ENCODE measurements at places on chromosomes 16 and 17.
A peak's percentile ranks its signal among the peaks of the same experiment; 100 is the strongest.

DNA sequence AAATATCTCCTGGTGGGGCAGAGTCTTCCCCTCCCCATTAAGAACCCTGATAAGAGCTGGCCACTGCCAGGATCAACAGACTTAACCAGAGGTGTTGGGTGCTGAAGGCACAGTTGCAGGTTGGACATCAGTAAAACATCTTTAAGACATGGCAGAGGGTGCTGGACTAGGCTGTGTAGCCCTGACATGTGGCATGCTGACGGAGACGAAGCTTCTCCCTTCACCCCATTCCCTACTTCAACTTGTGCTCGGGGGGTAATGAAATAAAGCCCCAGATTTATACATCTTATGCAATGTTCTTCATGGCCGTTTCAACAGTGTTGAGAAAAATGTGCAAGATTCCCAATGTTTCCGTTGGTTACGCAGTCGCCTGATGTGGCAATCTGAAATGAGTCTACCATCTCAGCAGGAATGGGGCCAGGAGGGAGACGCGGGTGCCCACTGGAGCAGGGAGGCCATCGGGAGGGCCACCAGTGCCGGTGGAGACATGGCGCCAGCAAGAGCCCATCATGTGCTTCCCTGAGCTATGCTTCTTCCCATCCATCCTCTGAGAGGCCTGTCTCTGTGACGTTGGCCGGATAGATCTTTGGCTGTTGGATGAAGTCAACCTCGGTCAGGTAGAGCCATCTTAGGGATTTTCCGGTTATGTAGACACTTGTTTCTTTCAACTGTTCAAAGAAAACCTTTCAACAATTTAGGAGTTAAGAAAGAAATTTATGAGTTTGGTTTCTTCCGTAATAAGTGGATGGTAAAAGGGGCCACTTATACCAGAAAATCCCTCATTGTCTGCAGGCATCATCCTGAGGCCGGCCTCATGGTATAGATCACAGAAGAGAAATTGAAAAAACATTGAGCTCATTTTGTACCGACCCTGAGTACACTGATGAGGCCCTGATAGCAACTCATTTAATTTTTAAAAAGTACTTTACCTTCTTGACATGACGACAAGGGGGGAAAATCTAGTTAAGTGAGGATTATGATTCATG lies 6.4 kb downstream of the IRF8 start:
- no peak for DNase-seq

GRCh38 chr17:82545071-82545462 lies 25.5 kb downstream of the FOXK2 start:
- no peak for DNase-seq

DNA sequence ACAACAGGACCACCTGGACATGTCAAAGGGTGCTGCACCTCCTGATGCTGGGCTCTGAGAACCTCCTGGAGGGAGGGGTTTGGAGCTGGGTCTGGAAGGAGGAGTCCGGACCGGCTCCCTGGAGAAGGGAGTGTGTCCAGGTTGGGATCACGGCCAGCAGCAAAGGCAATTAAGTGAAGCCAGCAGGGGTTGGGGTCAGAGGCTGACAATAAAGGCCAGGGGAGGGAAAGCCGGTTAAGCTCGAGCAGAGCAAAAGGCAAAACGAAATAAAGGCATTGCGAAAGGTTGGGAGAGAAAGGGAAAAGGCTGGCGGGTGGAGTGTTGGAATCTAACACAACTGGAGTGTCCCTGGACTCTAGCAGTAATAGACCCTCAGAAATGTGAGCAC lies 992 bp upstream of the CACNG4 start:
- DNase-seq = no peak

DNA sequence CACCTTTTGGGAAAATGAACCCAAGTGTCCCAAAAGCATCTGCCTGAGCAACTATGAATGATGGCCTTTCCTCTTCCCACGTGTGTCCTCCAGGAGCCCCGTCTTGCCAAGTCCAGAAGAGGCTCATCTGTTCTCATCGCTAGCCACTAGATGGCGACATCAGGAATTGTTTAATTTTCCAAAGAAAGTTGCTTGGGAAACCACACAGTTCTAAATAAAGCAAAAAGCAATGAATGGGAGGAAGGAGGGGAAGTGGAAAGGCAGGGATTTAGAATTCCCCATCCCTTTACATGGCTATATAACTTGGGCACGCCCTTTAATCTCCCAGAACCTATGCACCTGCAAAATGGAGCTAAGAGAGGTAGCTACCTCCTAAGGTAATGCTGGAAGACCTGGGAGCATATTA lies 9.0 kb upstream of the CDH5 start:
- peak; percentile 23 for DNase-seq

GRCh38 chr17:74582633-74583032 lies 9.4 kb downstream of the CD300LD start:
- no peak for DNase-seq

DNA sequence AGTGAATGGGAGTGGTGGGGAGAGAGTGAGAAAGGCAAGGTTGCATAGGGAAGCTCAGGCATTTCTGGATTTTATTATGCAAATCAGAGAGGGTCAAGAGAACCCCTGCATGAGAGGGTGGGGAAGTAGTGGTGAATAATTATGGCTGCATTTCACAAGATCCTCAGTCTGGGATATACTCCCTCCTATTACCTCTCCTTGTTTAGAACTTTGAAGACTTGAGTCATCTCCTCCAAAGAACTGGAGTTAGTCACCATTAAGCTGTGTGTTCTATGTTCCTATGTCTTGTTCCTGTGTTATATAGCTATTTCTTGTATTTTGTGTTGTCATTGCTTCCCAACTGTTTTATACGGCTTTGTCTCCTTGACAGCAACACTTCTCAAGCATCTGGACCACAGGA lies 18.4 kb downstream of the SOX9 start:
- DNase-seq = no peak

DNA sequence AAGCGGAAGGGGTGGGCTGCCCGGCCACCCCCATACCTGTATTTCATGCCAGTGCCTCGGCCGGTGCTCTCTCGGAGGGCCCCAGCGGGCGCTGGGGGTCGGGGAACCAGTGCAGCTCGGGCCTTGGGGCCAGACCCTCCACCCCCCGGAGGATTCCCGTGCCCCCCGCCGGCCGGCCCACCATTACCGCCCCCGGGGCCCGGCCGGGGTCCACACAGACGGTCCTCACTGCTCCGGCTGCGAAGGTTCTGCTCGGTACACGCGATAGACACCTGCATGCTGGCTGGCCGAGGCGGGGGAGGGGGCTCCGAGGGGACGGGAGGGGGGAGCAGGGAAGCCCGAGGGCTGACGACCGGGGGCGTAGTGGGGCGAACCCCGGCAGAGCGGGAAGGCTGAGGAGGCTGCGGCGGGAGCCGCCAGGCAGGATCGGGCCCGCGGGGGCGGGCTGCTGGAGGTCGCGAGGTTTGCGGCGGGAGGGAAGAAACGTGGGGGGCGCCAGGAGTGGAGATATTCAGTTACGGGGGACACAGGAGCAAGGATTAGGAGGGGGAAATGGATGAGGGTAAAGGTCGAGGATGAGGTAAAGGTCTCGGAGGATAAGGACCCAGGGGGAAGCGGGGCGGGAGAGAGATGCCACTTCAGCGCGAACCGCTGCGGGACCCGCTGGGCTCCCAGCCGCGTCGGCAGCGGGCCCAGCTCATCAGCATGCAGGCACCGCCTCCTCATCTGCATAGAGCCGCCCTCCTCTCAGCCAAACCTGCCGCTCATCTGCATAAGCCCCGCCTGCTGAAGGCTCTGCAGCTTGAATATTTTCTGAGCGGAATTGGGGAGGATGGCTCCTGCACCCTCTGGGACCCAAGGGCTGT lies at the start of gene KCNAB3:
TSS of gene KCNAB3 (minus strand) at position 699 of the 866 bp plus-strand sequence. CDS start at position 278, 421 bp downstream.
- DNase-seq = no peak

DNA sequence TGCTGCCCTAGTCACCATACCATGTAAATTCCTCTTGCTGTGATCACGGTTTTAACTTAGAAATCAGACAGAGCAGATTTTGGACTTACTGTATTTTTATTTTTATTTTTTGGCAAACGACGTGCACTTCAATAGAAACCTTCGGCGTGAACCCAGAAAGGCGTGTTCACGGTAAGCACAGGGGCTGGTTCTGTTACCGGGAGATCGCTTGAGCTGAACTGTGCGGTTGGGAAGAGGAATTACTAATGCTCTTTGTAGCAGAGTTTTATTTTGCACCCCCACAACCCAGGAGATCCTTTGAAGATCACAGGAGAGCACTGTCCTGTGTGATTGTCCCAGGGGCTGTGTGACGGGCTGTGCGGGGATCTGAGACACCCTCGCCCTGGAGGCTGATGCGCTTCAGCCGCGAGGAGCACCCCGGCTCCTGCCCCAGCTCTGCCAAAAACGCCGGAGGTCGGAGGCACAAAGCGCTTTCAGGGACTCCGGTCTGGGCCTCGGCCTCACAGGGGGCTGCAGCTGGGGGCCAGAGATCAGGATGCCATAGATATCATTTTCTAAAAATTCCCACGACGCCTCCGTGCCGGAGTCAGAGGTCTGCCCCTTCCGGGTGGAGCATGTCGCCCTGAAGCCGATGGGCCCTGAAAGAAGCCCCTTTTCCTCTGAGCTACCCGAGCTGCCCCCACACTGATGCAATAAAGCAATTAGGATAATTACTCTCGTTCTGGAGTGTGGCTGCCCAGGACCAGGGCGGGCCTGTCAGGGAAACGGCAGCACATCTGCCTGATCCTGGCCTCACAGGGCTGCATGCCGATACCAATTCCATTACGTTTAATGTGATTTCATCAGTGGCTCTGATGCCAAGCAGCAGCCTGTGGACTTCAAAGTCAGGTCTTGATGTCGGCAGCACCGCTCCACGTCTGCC lies 71.8 kb downstream of the LMF1 start:
- no peak for DNase-seq

GRCh38 chr17:64947152-64947551 lies 27.9 kb upstream of the LRRC37A3 start:
- no peak for DNase-seq

GRCh38 chr17:2222901-2223616 lies 80.5 kb downstream of the SMG6 start:
- DNase-seq = no peak

GRCh38 chr17:79788455-79788854 lies 8.4 kb downstream of the CBX8 start:
- no peak for DNase-seq

DNA sequence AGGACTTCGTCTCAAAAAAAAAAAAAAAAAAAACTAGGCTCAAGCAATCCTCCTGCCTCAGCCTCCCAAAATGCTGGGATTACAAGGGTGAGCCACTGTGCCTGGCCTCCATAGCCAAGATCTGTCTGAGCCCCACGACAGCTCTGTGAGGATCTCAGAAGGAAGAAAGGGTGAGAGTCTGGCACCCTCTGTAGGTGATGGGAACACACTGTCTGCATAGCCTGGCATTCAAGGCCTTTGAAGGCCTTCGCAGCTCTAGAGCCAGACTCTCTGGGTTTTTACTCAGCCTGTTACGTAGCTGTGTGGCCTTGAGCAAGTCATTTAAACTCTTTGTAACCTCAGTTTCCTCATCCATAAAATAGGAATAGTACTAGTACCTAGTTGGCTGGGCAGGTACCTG lies 6.3 kb upstream of the XPO6 start:
- DNase-seq = peak; percentile 33

GRCh38 chr17:47726796-47727703 lies 6.0 kb upstream of the TBX21 start:
- no peak for DNase-seq

DNA sequence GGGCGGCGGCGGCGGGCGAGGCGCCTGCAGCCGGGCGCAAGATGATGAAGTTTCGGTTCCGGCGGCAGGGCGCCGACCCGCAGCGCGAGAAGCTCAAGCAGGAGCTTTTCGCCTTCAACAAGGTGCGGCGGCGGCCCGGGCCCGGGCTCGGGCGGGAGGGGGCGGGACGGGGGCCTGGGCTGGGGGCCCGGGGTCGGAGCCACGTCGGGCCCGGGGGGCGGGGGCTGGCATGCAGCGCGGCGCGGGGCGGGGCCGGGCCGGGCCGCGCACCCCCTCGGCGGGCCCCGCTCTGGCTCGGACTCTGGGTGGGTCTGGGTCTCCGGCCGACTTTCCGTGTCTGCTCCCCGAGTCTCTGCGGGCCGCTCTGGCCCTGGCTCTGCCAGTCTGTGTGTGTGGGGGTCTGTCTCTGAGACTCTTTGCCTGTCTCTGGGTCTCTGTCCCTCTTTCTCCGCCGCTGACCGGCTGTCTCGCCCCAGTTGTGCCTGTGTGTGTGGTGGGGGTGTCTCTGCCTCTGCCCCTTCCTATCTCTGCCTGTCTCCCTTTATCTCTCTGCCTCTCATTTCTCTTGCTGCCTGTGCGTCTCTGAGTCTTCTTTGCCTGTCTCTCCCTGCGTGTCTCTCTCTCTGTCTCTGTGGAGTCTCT lies 328 bp downstream of the LLGL1 start:
- DNase-seq = peak; percentile 1

DNA sequence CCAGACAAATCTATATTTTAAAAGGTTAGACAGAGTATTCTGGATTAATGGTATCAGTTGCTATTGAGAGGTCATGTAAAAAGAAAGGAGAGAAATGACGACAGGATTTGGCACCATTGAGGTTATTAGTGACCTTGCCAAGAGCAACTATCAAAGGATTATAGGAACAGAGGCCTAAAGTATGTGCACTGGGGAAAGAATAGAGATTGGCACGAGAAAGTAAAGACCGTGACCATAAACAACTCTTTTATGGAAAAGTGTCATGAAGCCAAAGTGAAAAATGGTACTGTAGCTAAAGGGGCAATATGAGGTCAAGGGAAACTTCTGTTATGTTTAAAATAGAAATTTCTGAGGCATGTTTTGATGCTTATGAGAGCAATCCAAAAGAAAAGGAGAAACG lies 115.2 kb upstream of the KIF2B start:
- no peak for DNase-seq

DNA sequence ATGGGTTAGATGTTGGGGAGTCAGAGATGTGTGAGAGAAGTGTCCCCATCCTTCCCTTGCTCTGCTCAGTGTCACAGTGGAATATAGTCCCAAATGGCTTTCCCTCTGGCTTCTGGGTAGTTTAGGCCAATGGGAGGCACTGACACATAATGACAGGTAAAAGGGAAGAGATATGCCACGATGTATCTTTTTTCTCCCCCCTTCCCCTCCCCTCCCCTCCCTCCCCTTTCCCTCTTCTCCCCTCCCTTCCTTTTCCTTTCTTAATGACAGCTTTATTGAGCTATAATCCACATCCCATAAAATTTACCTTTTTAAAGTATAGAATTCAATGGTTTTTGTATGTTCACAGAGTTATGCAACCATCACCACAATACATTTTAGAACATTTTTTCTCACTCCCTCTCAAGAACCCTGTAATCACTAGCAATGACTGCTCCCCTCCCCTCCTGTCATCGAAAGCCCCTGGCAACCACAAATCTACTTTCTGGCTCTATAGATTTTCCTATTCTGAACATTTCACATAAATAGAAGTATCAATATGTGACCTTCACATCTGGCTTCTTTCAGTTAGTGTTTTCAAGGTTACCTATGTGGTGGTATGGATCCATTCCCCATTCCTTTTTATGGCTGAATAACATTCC lies 617 bp upstream of the CCR7 start:
- no peak for DNase-seq

DNA sequence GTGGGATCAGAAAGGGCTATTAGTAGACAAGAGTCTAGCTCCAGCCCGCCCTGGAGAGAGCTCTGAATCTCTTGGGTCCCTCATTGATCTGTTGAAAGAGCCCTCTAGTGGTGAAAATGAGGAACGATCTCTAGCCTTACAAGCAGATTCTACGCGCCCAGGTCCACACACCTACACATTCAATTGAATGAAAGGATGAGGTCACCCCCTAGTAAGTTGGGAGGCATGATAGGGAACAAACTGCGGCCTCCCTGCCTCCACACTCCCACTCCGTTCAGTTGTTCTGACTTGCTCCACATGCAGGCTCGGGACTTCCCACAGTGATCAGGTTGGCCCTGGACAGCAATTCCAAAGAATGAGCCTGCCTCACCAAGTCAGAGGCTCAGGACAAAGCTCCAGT lies 2.9 kb upstream of the CACNG3 start:
- peak; percentile 48 for DNase-seq

Measured in AML-193 (cell line).